COR-L47 (cell line): ENCODE measurements at places on chromosomes 2 and 18.

- DNase-seq, result no peak
These were observed 104.9 kb downstream of the EIPR1 start for GRCh38 chr2:3272761-3273160.

DNA sequence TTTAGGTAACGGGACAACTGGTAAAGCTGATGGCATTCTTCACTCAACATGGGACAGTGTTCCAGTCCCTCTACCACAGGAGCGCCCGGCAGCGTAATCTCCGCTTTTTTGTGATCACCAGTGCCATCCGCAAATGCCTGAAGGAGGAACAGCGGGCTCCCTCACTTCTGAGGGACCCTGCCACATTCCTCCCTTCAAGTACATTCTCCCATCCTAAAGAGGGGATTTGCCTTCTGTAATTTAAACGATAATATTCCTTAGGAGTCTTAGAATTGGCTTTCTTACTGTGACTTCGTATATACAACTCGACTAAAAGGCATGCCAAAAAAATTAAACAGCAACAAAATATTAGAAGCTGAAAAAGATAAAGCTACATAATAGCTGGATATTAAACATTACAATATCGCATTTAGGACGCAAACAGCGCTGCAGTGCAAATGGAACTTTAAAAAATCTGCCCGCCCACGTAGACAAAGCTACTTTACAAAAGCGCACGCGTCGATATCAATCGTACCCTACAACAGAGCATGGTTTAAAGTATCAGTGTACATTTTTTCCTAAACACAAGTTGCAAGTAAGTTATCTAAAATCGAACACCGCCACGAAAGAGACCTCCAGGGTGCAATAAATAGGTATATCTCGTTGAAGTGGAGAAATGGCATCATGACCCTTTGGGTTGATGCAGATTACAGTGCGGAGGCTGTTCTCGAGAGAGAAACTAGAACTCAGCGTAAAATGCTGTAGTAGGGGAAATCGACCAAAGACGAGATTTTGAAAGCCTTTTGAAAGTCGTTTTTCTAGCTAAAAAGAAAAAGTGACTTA, 2.3 kb upstream of the VSNL1 start:
- DNase-seq, result no peak

DNA sequence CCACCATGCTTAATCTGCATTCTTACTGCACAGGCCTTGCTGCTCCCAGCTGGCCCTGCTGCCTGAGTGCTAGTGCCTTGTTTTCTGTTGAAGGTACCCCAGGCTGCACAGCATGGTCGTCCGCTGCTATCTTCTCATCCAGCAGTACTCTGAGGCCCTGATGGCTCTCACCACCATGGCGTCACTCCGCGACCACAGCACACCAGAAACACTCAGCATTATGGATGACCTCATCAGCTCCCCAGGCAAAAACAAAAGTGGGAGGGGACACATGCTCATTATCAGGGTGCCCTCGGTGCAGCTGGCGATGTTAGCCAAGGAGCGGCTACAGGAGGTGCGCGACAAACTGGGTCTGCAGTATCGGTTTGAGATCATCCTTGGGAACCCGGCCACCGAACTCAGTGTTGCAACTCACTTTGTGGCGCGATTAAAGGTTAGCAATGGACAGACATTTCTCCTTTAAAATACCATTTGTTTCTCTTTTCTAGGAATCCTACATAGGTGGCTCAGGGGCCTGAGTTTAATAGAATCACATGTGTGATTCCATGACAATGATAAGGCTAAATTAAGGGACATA, 110.5 kb downstream of the ESCO1 start:
- DNase-seq, result no peak

- DNase-seq, result no peak
These were observed 95.9 kb downstream of the MAP4K4 start for GRCh38 chr2:101793277-101793969.

DNA sequence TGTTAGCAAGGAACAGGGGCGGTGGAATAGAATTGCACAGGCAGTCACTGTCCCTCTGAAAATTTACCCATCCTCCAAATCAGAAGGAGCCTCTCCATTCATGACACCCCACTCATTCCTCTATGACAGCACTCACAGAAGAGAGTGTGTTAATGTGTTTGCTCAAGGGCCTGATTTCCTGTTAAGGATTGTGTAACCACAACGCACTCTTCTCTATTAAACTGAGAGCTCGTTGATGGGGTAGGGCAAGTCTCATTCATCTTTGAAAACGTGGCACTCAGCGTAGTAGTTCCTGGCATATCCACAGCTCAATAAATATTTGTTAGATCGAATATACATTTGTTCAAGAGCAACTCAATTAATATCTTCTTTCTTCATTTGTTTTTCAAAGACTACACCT, 106.4 kb downstream of the VAPA start:
- DNase-seq, result peak; percentile 59

DNA sequence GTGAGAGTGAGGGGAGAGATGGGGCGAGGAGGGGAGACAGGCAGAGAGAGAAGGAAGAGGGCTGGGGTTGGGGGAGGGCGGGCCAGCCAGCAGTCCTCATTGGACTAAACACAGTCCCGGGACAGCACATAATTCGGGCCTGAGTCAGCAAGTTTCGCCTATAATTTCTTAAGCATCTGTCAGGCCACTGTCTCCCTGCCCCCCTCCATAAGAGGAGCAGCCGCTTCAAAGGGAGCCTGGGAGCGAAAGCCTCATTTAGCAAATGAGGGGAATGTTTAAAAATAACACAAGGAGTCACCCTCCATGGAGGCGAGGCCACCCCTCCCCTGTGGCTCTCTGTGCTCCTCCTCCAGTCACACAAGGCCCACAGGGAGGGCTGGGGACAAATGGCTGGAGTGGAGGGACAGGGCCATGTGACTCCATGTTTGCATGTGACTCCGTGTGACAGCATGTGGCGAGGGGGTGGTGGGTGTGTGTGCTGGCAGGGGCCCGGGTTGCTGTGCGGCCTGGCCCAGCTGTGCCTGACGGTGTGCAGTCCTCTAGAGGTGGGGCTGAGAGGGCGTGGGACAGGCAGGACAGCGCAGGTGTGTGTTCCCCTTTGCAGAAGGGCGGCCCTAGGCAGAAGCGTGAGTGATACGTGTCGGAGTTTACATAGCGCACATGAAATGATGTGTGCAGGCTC, 162.4 kb downstream of the CELF4 start:
- peak; percentile 62 for DNase-seq

- DNase-seq, result no peak
These were observed 102.4 kb downstream of the TRIB2 start for GRCh38 chr2:12819103-12819475.

DNA sequence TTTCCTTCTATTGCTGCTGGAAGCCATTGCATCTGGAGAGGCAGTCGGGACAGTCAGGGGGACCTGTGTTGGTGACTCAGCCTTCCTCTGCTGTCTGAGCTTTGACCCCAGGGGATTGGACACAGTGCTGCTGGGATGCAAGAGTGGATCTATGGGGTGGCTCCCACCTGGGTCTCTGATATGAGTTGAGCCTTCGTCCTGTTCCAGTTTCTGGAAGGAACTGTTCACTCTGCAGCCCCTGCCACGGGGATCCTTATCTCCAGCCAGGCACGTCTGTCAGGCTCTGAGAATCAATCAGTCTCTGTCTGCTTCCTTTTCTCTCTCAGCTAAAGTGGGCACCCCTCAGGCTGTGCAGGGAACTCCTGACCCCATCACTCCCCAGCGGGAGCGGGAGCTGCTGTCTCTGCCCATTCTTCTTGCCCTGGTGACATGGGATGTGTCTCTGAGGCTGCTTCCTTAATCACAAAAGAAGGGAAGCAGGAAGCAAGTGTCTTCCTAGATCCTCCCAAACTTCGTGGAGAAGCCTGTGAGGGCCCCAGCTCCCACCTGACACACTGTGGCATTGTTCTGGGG, 51.7 kb downstream of the ARHGAP28 start:
- peak; percentile 2 for DNase-seq

DNA sequence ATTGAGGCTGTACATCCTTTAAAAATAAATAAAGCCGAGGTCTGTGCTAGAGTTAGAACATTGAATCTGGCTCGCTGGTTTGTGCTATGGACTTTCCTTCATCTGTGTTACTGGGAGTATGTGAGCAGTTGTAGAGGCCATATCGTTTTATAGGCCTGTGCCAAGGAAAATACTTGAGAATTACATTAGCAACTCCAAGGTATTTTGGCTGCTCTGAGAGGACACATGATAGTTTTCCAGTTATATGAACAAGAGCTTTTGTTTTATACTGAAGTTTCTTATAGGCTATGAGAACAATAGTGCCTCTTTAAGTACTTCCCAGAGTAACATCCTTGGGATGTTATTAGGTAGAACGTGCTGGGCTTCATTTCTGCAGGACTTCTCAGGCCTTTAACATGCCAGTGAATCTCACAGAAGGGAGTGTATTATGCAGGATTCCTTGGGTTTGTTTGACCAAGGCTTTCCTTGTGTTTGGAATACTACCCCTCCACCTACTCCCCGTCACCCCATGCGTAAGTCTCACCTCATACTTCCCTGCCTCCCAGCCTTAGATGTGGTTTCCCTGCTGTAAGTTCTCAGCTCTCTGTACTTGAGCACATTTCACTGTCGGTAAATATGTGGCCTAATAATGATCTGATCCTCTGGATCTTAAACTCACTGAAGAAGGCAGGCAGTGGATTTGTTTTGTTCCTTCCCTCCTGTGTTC, 21.0 kb downstream of the TCF7L1 start:
- no peak for DNase-seq

GRCh38 chr2:39380525-39381150, 56.4 kb downstream of the MAP4K3 start:
- DNase-seq, result no peak

- DNase-seq, result no peak
These were observed 98.8 kb downstream of the RIF1 start for GRCh38 chr2:151508519-151508918.

DNA sequence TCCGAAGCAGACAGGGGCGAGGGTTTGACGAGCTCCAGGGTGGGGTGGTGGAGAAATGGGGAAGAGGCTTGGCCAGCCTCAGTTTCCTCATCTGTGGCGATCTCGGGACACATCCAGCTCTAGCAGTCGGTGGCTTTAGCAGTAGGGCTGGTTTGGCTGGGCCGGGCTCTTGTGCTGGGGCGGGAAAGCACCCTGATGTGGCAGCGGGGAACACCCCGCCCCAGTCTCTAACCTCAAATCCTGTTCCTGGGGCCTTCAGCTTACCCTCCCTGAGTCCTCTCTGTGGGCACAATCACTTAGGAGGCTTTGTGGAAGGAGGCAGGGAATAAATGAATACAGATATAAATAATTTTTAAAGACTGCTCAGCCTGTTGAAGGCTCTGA, 26.5 kb upstream of the MCFD2 start:
- DNase-seq, result no peak

DNA sequence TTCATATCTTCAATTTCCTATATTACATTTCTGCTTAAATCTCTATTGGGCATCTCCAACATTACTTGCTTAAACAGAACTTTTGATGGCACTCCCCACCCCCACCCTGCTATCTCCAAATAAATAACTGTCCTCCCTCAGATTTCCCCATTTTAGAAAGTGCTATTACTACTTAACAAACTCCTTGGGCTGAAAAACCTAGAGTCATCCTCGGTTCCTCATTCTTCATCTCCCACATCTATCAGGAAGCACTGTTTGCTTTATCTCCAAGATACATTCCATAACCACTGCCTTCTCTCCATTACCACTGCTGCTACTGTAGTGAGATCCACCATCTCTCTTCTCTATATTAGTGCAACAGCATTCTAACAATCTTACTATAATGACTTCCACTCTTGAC, 150.4 kb upstream of the CYRIA start:
- DNase-seq, result no peak

- DNase-seq, result no peak
These were observed 1111.6 kb upstream of the ZEB2 start for GRCh38 chr2:145631561-145631960.

DNA sequence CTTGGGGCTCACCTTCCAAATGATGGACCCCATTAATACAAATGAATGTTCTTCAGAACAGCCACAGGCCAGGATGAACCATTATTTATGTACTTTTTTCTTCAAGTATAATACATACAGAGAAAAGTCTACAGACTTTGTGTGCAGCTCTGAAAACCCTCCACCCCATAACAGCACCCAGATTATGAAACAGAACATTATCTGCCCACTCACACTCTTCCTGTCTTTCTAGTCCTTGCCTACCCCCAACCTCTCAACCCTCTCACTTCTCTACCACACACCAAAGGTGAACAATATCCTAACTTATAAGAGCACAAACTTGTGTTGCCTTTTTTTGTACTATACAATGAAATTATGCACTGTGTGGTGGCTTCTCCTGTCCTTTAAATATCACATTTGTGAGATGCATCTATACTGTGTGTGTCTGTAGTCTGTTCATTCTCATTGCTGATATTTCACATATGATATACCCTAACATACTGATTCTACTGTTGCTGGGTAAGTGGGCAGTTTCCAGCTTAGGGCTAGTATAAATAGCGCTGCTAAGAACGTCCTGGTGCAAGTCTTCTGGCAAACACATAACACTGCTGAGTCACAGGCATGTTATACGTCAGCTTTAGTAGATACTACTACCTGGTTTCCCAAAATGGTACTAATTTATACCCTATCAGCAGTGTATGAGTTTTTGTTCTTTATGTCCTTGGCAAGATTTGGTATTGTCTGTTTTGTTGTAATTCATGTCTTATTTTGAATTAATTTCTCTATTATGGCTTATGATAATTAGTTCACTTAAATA, 1.0 kb upstream of the NPHP1 start:
- DNase-seq, result no peak

GRCh38 chr2:113211226-113212105, 37.7 kb downstream of the PSD4 start:
- no peak for DNase-seq

DNA sequence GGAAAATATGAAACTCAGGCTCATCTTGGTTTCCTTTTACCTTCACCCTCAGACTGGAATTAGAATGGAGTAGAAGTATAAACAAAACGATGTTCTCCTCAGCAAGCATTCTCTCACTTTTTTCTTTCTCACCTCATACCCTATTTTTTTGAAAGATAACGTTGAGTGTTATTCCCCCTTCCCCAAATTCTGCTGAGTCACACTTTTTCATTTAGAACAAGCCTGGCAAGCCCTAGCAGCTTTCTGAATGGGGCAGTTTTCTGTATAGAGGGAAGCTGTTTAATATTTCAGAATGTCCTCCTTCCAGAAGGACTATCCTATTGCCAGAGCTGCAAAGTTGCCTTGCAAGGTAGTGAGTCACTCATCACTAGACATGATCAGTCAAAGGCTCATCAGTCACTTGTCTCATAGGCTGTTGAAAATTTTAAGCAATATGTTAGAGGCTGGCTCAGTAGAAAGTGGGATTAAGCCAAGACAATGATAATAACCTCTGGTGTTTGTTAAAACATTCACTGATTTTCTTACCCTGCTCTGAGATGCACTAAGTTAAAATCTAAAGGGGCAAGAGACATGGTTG, 416.1 kb downstream of the RNF144A start:
- DNase-seq, result no peak

DNA sequence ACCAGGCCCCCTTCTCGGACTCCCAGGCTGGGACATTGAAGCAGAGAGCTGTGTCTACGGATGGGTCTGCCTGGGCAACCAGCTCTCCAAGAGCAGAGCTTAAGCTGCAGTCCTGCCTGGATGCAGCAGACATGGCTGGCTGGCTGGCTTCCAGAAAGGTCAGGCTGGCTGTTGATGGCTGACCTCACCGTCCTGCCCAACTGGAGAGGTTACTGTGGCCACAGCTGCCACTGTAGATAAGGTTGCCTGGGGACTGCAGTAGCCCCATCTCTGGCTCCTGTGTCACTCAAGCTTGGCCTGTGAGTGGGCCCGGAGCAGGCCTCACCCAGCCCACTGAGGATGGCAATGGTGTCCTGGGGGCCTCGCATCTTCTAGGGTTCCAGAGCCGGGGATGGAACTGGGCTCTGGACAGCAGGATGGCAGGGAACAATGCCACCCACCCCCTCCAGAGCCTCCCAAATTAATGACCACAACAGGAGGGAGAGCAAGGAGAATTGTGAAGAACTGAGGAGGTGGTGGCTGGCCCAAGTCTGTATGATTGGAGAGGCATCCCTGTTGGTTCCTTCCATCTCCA, 37.0 kb upstream of the FOSL2 start:
- DNase-seq, result no peak
